Stimulated activated CD4-positive, alpha-beta T cell treated with anti-CD3 and anti-CD28 coated beads, Interleukin-15, amount 100 ng/mL, for 24 hours (primary cell): ENCODE measurements at places on chromosomes 16 and 17.
A peak's percentile ranks its signal among the peaks of the same experiment; 100 is the strongest.

GRCh38 chr17:4587803-4588202 lies 3.5 kb downstream of the SMTNL2 start:
- DNase-seq: no peak

GRCh38 chr17:2028234-2028614 lies 1.7 kb upstream of the DPH1 start:
- DNase-seq: no peak

DNA sequence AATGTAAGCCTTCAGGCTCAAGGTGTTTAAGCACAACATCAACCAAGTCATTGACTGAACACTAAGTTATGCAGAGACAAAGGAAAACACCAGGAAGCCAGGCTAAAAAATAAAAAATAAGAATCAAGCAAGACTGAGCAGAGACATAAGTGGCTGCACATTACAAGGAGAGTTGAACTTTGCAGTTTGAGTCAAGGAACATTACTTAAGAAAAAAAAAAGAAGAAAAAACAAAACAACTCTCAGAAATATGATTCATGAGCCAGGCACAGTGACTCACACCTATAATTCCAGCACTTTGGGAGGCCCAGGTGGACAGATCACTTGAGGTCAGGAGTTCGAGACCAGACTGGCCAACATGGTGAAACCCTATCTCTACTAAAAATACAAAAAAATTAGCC lies 168.1 kb downstream of the C16orf95 start:
- no peak for DNase-seq

- no peak for DNase-seq
Observed at GRCh38 chr16:5187402-5187952, 89.9 kb upstream of the EEF2KMT start.

DNA sequence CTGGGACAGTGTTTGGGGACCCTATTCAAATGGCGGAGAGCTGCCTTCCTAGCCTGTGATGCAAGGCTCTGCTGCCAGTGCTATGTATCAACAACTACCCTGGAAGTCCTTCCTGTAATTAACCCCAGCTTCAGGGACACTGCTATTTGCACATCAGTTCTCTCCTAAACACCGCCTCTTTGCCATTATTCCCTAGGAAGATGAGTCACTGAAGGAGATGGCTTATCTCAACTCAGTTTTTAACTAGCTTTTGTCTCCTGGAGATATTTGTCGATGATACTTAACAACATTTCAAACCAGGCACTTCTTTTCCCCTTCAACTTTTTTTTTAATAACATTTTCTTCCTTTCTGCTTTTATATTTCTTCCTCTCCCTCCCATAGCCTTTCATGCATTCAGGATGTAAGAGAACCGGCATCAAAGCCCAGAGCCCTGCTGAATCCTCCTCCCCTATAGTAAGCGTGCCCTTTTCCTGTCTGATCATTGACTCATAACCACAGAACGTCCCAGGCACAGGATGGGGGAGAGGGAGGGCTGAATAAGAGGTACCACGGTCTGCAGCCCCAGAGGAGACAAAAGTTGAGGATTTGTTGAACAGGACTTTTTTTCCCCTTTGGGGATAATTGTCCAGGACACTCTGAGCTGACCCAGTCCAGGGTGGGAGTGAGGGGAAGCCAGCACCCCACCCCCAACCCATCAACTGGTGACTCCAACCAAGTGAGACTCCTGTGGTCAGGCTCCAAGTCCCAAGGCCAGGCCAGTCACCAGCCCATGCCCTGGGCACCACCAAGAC lies 387.8 kb upstream of the SALL1 start:
- no peak for DNase-seq

GRCh38 chr17:81552244-81553017 lies at the start of gene FAAP100:
Gene FAAP100, minus strand, starts transcription at chr17:81552353. Its CDS starts 23 bp downstream, at chr17:81552330.
- DNase-seq: peak; percentile 88

DNA sequence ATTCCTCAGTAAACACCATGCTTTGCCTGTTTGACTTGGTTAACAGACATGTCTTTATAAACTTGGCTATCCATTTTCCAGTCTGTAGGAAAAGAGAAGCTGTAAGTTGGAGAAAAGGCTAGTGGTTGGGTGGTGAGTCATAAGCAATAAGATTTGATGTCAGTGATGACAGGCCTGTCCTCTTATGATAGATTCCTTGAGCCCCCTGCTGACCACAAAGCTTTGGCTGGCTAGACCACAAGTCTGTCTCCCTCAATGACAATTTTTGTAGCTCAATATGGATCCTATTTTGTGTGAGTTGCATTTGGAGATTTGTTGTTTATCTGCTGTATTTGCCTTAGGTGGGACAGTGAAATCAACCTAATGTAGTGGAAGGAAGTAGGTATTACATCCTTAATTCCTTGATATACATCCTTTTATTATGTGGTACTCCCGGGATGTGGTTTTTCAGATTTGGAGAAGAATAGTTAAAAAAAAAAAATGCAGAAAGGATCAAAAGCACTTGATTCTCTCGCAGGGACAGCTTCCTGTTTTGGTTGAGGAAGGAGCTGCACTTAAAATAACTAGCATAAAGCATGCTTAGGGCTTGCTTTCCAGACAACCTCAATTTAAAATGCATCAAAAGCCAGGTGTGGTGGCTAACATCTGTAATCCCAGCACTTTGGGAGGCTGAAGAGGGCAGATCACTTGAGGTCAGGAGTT lies 67.4 kb downstream of the SIAH1 start:
- peak; percentile 35 for DNase-seq

GRCh38 chr17:70968302-70968701 lies 799.0 kb downstream of the KCNJ2 start:
- DNase-seq: no peak

DNA sequence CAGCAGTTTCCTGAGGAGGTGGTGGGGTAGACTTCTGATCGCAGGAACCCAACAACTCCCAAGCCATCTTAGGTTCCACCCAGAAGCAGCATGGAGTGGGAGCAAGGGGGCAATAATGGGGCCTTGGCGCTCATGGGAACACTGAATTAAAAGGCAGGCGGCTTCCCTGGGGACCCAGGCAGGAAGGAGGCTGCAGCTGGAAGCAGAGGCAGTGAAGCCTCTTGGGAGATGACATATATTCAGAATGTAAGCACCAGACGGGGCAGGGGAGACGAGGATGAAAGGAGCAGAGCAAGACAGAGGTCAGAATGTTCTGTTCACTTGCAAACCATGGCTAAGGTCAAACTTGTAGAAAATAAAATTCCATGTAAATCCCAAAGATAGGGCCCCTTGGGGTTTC lies 2.9 kb downstream of the HIGD1B start:
- no peak for DNase-seq

- DNase-seq: no peak
Observed at GRCh38 chr16:27191352-27191924, 11.9 kb upstream of the KDM8 start.

DNA sequence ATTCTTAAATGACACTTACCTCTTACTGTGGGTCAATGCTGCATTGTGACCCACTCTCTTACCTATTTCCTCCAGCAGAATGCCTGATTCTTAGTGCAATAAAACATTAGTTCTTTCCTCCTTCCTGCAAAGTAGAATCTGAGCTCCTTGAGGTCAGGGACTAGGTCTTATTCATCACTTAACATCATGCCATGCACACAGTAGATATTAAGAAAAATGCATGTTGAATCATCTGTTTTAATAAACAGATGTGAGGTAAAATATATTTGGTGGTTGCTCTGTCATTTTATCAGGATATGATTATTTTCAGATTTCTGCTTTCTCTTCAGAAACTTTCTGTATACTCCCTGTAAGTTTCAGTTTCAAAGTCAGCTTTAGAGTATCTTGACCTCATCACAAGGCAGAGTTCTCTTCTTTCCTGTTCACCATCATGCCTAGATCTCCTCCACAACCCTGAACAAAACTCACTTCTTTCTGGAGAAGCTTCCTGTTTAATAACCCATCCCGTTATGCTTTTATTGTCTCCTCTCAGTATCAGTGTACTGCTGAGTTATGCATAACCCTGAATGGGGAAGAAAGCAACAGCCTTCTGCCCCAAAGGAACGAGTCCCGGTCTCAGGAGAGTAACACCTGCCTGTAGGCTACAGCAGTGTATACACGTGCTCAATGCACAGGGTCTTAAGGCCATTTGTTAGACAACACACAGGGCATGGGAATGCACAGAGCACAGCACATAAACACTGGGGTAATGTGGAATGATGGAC lies 30.3 kb upstream of the SUPT4H1 start:
- no peak for DNase-seq

GRCh38 chr16:83588070-83588469 lies 219.7 kb upstream of the HSBP1 start:
- no peak for DNase-seq

- DNase-seq: no peak
Observed at GRCh38 chr16:74199066-74199841, 97.4 kb upstream of the PSMD7 start.

DNA sequence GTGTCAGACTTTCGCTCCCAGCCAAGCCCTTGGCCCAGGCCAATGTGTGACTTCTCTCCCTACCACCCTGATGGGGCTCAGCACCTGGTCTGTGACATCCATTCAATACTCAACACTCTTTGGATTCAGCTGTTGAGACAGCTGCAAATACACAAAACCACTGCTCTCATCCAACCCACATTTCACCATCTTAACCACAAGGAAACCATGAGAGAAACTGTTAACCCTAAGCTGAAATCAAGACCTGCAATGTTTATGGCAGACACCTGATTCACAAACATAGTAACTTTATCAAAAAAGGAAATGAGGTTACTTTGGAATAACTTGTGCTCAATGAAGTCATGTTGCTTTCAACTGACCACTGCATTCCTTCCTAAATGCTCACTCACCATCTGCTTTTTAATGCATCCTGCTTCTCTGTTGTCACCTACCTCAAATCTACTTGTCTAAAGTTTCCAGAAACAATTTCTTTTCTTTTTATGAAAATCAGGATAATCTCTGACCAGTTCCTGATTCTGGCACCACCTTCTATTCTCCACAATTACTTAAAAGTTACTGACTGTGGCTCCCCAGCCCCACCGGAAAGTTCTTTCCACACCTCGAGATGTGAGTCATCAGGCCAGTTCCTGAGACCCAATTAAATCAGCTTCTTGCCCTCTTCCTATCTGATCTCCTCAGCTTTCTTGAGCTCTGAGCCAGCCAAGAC lies 88.2 kb downstream of the NOG start:
- DNase-seq: peak; percentile 41

GRCh38 chr16:68499006-68499405 lies 40.1 kb upstream of the ZFP90 start:
- DNase-seq: no peak

DNA sequence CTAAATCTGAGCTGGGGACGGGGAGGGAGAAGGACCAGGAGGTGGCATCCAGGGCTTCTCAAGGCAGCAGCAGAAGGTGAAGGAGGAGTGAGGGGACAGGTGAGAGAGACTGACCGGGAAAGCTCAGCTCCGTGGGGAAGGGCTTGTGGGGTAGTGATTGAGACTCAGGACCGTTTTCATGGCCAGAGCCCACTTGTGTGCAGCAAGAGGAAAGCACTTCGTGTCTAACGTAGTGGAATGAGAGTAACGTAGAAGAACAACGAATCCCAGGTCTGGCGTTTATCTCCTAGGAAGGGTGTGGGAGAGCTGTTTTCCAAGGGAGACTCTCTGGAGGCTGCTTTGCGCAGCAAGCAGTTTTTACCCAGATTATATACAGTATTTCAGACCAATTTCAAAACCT lies 1.3 kb upstream of the CDH3 start:
- no peak for DNase-seq

DNA sequence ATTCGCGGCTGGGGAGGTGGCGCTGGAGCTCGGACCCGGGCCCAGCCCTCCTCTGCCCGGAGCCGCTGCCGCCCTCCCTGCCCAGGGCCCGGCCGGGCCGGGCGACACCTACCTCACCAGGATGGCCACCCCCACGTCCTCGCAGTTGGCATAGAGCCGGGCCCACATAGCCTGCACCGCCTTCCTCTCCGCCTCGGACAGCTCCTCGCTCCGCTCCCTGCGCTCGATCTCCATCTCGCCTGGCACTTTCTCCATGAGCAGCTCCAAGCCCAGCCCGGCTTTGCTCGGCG lies 276 bp downstream of the CYGB start:
- no peak for DNase-seq

DNA sequence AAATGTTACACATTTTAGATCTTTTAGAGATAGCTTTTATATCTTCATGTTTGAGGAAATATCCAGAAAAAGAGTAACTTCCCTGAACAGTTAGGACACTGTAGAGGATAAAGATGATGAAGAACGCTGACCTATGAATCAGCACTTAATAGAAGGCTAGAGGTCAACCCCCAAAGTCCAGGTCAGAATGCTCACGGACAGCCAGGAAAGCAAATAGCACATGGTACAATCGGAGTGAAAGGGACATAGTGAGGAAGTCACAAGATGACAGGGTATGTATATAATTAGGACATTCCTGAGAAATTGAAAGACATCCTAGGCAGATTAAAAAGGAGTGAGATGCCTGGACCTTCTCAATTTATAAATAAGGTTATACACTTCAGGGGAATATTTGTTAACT lies 55.1 kb upstream of the CNTNAP4 start:
- no peak for DNase-seq

- no peak for DNase-seq
Observed at GRCh38 chr17:9054126-9054975, 33.0 kb downstream of the NTN1 start.

GRCh38 chr16:59611556-59611955 lies 877.4 kb upstream of the GOT2 start:
- no peak for DNase-seq

DNA sequence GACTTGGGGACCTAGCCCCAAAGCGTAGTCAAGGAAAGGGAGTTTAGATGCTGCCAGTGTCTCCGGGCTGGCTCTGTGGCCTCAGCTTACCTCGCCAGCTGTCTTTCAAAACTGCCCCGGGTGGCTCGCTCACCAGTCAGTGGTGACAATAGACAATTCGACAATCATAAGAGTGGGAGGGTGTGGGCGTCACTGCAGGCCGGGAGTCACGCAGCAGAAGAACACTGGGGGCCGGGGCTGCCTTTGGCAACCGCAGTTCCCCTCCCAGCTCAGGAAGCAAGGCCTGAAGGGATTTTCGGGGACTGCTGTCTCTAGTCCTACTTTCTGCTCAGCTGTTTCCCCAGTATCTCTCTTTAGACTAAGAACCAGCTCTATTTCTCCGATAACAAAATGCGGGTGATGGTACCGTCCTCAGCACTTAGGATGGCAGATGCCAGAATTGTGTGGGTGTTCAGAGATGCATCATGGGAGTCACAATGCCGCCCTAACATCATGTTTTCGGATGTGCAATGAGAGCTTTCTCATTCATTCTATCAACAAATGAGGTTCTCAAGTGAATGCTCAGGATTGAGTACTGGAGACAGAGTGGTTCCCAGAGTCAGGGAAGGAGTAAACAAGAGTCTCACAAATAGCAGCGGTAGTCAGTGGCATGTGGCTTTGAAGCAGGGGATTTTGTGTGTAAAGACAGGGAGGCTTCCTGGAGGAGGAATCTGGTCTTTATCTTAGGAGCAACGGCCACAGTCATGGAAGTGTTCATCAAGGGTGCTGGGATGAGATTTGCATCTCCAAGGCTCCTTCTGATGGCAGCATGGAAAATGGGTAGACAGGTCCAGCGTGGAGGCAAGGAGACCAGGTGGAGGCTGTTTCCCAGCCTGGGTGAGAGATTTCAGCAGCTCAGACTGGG lies 93.1 kb downstream of the ZDHHC7 start:
- no peak for DNase-seq

GRCh38 chr16:73669535-73670274 lies 621.8 kb upstream of the ZFHX3 start:
- no peak for DNase-seq
